Stimulated activated CD4-positive, alpha-beta T cell treated with anti-CD3 and anti-CD28 coated beads, Interleukin-1b, Interleukin-23, amount 100 ng/mL, for 1 hour (primary cell): ENCODE measurements at places on chromosomes 11 and 22.
A peak's percentile ranks its signal among the peaks of the same experiment; 100 is the strongest.

DNA sequence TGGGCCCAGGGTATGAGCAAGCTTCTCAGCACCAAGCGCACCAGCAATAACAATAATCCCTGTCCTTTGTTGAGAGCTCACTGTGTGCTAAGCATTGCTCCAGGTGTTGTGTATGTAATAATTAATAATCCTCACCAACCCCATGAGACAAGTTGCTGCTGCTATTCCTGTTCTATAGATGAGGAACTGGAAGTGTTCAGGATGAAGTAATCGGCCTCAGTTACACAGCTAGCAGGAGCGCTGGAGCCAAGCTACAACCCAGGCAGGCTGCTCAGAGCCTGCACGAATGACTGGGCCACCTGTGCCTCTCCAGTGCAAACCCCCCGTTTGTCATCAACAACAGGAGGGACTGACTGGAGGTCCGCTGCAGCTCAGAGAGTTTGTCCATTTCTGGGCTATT is 35.2 kb upstream of the CECR2 start:
- DNase-seq: no peak

DNA sequence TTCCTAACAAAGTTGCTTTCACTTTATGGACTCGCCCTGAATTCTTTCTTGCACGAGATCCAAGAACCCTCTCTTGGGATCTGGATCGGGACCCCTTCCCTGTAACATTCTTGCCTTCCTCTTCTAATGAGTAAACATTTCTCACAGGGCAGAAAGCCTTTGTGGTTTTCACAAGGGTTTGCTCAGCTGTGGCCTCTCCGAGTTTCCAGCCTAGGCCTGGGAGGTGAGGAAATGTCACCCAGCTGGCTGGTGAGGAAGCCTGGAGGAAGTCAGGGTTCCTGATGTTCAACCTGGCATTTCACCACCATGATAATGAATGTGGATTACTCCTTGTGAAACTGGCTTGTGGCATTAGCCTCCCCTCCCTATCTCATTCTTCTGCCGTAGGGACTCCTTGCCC is 224.9 kb downstream of the DSCAML1 start:
- DNase-seq: no peak

DNA sequence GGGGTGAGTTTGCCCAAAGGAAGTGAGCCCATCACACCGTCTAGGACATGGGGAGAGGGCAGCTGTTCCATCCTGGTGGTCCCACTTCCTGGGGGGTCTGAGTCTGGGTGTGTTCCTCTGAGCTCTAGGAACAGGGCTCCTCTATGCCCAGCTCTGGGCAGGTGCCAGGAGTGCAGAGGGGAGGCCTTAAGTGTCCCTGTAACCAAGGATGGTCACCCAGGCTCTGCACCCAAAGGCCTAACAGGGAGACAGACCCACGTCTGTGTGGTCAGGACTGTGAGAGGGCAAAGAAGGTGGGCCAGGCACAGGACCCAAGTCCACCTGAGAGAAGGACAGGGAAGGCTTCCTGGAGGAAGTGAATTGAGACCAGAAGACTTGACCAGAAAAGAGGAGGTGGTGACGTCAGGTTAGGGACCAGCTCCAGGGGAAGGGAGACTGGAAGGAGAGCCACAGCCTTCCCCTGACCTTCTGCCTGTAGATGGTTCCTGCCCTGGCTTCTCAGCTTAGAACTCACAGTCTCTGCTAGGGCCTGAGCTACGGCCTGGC is 11.3 kb upstream of the TCF20 start:
- no peak for DNase-seq

DNA sequence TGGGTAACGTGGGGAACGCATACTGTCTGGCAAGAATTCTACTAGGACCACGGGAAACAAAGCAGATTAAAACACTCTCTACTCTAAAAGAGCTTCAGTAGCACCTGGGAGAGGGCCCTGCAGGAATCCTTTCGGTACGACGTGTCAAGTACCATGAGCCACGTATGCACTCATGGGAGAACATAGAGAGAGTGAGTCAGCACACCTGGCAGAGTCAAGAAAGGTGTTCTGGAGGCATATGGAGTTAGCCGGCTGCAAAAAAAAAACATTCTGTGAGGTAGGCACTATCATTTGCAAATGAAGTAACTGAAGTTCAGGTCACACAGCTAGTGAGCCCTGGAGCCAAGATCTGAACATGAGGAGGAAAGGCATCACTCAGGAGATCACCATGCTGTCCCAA is 71.1 kb upstream of the BID start:
- no peak for DNase-seq

DNA sequence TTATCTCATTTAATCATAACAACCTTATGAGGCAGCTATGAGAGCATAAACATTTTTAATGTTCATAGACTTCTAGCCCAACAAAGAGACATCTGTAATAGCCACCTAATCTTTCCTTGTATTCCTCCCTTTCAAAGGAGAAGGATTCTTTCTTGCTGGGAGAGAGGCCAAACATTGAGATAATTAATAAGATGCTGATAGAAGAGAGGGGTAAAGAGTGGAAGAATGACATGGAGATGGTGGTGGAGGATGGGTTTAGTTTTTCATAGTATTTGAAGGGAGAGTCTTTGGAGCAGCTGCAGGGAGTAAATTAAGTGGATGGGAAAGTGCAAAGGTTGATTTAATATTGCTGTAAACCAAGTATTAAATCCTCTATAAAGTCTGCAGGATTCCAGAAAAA is 57.9 kb downstream of the ARL14EP start:
- DNase-seq: no peak

DNA sequence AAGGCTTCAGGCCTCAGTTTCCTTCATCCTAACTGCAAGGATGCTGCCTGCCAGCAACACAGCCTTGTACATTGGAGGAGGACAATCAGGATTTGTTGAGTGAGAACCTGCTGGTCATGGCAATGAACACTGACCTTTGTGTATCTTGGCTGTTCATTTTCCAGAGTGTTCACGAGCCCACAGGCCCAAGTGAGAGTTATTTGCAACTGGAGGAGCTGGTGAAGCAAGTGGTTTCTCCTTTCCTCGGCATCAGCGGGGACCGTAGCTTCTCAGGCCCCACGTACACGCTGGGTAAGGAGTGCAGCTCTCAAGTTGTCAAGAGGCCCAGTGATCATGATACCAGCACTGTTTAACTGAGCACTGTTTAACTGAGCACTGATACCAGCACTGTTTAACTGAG is 59.0 kb downstream of the TRAF6 start:
- no peak for DNase-seq

DNA sequence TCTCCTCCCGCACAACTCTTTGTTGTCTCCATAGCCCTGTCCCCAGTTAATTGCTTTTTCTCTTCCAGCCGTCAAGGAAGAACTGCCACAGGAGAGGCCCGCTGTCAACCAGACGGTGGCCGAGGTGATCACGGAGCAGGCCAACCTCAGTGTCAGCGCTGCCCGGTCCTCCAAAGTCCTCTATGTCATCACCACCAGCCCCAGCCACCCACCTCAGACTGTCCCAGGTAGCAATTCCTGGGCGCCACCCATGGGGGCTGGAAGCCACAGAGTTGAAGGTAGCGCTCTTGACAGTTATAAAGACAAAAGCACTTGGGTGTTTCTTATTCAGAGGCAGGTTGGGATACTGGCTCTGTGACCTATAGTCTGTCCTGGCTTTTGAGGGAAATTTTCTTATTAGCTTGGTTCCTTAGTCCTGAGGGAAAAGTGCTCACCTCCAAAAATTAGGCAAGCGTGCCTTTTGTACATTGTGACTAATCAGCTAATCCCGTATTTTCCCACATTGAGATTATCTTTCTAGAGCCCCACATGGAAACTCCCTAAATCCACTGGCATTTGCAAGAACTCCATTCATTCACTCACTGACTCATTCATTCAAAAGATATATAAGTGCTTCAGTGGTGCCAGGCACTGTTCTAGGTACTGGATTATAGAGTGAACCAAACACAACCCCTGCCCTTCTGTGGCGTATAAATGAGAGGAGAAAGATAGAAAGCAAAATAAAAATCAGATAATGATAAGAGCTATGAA is 65.9 kb downstream of the KREMEN1 start:
- no peak for DNase-seq

GRCh38 chr11:44763121-44763820 is 36.5 kb downstream of the TSPAN18 start:
- no peak for DNase-seq

DNA sequence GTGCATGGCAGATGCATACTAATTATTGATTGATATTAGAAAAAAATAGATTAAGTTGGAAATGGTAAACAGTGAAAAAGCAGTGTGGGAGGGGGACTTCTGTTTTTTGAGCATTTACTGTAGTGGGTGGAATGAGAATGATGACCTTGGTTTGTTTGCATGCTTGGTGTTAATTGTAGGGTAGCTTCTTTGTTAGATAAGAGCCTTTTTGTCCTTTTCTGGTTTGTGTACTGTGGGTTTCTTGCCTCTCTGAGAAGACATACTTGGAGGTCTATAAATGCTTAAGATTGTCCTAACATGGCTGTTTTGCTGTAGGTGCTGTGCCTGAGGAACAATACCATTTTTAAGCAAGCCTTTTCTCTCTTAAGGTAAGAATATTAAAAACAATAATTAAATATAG is 17.0 kb downstream of the MRPL48 start:
- DNase-seq: no peak

GRCh38 chr11:86161336-86161735 is 83.2 kb upstream of the EED start:
- no peak for DNase-seq

- no peak for DNase-seq
Observed at GRCh38 chr11:28077521-28077920, 30.4 kb downstream of the KIF18A start.

DNA sequence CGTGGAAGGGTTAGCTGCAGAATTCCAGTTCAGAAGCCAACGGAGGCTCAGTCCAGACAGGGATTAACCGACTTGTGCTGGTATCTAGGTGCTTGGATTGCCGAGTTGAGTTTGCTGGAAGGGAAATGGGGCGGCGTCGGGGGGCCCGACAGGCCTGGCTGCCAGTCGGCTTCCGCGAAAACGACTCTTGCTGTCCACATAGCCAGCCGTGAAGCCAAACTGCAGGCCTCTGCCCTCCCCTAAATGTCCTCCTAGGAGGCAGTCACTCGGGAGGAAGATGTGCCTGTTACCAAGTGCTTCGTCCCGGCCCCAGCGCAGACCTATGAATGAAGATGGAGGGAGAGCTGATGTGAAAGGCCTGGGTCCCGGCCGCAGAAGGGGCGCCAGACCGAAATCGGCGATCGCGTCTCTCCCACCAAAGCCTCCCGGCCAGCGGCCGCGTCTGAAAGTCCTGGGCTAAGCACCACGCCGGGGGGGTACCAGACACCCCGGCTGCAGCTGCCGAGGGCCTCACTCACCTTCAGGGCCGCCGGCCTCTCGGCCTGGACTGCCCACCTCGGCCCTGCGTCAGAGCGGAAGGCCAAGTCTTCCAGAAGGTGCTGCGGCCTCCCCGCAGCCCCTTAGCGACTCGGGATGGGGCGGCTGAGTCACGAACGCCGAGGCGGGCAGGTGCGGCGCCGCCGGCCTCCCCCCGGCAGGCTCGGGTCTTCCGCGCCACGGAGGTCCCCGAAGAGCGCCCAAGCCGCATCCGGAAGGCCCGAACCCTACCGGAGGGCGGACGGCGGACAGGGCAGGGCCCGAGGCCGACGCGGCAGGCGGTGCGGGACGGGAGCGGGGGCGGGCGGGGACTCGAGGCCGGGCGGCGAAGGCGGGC is 7.5 kb downstream of the DPAGT1 start:
- no peak for DNase-seq

GRCh38 chr11:19467904-19468303 is 227.2 kb upstream of the E2F8 start:
- DNase-seq: no peak

GRCh38 chr11:43542750-43543712 is 137.5 kb upstream of the HSD17B12 start:
- no peak for DNase-seq

DNA sequence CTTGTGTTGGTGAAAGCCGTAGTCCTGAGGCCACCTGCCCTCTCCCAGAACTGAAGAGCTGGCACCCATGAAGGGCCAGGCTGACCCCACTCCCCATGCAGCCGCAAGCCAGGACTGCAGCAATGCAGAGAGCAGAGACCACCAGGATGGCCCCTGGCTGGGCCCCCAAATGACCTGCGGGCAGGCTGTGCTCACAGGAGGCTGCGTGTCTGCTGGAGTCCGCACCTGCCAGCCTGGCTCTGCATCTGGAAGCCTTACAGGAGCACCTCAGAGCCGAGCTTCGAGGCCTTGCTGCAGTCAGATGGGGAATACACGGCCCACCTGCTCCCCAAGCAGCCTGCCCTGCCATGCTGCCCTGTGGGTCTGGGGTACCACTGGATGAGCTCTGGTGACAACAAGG is 1336.8 kb downstream of the TBC1D22A start:
- no peak for DNase-seq

GRCh38 chr11:13465909-13466371 is 2.9 kb upstream of the BTBD10 start:
- DNase-seq: no peak

GRCh38 chr22:29328566-29329500 is 13.3 kb upstream of the RASL10A start:
- no peak for DNase-seq

- no peak for DNase-seq
Observed at GRCh38 chr22:27399161-27399560, 402.4 kb downstream of the MN1 start.

DNA sequence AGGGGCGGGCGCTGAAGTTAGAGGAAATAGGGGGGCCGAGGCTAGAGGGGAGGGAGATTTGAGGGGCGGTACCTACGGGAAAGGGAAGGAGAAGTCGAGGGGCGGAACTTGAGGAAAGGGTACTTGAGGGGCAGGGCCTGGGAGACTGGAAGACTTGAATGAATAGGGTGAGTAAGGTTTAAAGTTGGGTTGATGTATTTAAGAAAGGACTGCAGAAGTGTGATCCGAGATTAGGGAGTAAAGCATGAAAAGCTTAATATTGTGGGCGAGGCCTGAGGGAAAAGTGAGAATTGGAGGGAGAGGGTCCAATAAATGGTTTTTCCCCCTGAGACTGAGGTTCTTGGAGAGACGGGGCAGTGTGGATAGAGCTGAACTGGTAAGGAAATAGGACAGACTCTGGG is 723 bp downstream of the HSCB start:
- DNase-seq: no peak

- DNase-seq: no peak
Observed at GRCh38 chr11:821512-822371, 3.0 kb downstream of the PNPLA2 start.

GRCh38 chr11:64878494-64879243 is at the start of gene EHD1:
TSS of gene EHD1 (minus strand) at chr11:64878621. CDS start at chr11:64878464, 157 bp downstream.
- DNase-seq: peak; percentile 100

- DNase-seq: no peak
Observed at GRCh38 chr22:35993048-35993714, 35.4 kb downstream of the RBFOX2 start.

- DNase-seq: no peak
Observed at GRCh38 chr11:15035283-15035682, 38.1 kb upstream of the CALCB start.
